Activated CD4-positive, alpha-beta T cell treated with anti-CD3 and anti-CD28 coated beads for 48 hours (primary cell): ENCODE measurements at places on chromosomes 16 and 17.

- DNase-seq, result no peak
Measured at GRCh38 chr17:66949501-66949900, 15.0 kb upstream of the CACNG4 start.

GRCh38 chr17:33500151-33500550 is 207.1 kb upstream of the ASIC2 start:
- no peak for DNase-seq

- DNase-seq, result no peak
Measured at GRCh38 chr17:29581583-29582253, 7.7 kb downstream of the GIT1 start.

DNA sequence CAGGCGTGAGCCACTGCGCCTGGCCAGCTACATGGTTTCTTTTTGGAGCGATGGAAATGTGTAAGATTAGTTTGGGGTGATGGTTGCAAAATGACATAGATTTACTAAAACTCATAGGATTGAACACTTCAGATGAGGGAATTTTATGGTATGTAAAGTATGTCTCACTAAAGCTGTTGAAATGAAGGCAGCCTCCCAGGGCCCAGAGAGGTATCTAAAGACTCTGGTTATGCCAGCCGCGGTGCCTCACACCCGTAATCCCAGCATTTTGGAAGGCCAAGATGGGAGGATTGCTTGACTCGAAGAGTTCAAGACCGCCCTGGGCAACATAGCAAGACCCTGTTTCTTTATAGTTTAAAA is 254.9 kb downstream of the PARN start:
- DNase-seq, result no peak

- DNase-seq, result no peak
Measured at GRCh38 chr16:23856251-23856709, 20.5 kb downstream of the PRKCB start.

GRCh38 chr17:28484296-28484695 is 10.9 kb downstream of the SLC13A2 start:
- no peak for DNase-seq

DNA sequence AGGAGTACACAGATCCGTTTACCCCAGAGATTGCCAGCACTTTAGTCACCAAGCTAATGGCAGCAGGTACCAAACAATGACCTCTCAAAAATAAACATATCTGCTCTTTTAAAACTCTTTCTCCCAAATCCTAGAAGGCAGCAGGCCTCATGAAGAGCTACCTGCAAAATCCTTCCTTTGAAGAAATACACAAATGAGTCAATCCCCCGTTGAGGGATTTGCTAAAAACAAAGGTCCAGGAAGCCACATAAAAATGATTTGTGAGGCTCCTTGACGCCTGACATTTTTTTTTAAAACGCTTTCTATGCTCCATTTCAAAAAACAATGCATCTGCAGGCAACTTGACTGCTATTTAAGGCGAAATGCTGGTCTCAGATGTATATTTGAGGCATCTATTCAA is 58.2 kb downstream of the NACA2 start:
- no peak for DNase-seq

GRCh38 chr16:30893744-30894539 is at the start of gene BCL7C:
Gene BCL7C, minus strand, starts transcription at chr16:30894077. Its CDS starts 133 bp downstream, at chr16:30893944.
- DNase-seq, result peak; percentile 88

DNA sequence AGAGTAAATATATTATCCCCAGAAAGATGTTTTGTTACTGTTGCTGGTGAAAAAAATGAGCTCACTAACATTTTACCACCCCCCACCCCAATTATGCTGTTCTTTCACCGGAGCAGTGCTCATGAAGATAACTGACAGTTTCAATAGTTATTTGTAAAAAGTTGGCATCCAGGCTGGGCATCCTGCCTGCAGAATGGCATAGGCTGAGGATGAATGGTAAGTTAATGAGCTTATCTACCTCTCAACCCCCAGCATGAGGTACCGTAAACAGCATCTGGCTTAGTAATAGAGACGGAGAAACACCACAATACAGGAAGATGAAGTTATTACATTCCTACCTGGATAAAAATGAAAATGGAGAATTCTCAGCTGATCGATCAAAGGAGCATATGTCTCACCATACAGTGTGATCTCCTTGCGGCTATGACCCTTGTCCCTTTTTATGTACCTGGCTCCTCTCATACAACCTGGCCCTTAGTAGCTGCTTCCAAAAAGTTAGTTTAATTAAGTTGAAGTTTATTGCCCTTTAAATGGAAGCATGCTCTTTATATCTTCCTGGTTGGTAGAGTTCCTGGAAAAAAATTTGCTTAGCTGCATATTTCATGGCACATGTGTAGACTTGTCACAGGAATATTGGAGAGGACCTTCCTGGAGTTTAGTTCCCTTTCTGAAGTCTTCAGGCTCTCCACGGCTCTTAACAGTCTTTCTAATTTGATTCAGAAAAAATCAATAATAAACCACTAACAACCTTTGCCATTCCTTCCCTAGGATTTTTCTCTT is 61.2 kb upstream of the MPHOSPH6 start:
- DNase-seq, result no peak

DNA sequence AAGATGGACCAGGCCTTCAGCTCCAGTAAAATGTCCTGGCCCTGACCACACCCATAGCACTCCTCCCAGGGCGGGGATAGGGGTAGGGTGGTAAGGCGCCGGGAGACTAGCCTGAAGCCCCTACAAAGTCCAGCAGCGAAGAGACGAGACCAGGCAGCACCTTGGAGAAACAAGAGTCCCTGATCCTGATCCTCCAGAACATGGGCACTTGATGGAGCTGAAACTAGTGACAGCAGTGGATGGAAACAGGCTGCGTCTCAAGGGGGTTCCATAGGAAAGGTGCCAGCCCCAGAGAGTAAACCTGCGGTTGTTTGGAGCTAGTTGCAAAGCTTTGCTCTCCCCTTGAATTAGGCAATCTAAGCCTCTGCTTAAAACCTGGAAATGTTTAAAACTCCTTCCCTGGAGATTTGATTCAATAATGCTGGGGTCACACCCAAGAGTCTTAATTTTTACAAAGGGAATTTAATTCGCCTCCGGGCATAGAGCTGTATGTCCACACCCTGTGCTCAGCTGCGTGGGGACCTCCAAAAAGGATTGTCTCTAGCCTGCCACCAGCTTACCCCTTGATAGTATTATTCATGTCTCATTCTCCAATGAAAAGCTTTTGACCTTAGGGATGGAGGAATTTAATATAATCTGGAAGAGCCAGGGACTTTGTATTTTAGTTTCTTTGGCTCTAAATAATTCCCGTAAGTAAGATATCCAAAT is 258.6 kb downstream of the PMP22 start:
- no peak for DNase-seq

DNA sequence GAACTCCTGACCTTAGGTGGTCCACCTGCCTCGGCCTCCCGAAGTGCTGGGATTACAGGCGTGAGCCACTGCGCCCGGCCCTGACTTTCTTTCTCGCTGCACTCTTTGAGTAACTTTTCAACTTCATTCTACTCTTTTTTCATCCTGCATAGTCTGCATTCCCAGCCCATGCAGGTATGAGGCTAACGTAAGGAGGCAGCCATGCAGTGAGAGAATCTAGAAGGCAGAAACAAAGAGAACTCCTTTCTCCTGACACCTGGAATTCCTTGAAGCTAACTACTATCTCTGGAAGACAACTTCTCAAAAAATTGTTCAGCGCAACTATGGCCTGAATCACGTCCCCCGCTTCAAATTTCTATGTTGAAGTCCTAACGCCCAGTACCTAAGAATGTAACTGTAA is 152.0 kb downstream of the SLC39A11 start:
- DNase-seq, result no peak

- DNase-seq, result no peak
Measured at GRCh38 chr16:49382916-49383315, 9.3 kb downstream of the C16orf78 start.

GRCh38 chr17:78241277-78242023 is 10.0 kb downstream of the TMEM235 start:
- no peak for DNase-seq

GRCh38 chr17:50452630-50453300 is 15.9 kb downstream of the CHAD start:
- no peak for DNase-seq

DNA sequence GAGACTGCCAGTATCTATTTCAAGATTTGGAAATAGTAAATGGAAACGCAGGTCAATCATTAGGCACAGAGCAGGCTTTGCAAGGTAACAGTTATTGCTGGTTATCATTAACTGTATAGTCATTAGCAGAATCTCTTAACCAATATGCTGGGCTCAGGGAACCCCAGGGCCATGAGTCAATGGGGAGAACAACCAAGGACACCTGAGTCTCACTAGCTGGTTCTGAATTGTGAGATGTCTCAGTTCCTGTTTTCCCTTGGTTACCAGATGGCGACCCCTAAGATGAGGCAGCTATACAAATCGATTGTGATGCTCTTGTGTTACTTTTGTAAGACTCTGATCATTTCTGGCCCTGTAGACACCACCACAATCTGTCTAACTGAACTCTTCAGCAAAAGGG is 385.3 kb downstream of the HAPSTR1 start:
- DNase-seq, result no peak

- no peak for DNase-seq
Measured at GRCh38 chr16:69917739-69918138, 33.4 kb upstream of the CLEC18A start.

DNA sequence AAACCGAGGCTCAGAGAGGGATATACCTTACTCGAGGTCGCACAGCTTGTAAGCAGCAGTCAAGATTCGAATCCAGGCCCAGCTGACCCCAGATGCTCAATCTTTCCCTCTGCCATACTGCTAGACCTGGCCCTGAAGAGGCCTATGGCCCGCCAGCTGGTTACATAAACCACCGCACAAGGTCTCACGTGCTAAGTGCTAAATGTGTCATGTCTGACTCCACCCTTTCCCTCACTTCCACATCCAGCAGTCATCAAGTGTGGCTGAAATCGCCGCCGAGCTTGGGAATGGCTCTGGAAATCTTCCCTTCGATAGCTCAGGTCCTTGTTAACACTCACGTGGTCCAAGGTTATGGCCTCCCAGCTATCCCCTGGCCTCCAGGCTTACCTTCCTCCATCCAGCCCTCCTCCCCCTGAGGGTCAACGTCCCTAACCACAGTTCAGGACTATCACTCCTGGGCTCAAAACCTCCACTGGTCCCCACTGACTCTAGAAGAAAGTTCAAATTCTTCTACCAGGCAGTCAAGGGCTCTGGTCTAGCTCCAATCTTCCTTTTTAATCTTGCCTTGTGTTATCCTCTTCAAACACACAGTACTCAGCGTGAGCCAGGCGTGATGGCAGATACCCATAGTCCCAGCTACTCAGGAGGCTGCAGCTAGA is 3.5 kb downstream of the ZBTB4 start:
- DNase-seq, result no peak

- DNase-seq, result peak; percentile 50
Measured at GRCh38 chr17:42097691-42098631, at the start of gene ZNF385C. Gene ZNF385C, minus strand, starts transcription at chr17:42098473. Its CDS starts 35,417 bp downstream, at chr17:42063056.

GRCh38 chr17:82788206-82789001 is 36.5 kb downstream of the TBCD start:
- no peak for DNase-seq

GRCh38 chr17:81036197-81036941 is 1.4 kb downstream of the BAIAP2 start:
- no peak for DNase-seq

DNA sequence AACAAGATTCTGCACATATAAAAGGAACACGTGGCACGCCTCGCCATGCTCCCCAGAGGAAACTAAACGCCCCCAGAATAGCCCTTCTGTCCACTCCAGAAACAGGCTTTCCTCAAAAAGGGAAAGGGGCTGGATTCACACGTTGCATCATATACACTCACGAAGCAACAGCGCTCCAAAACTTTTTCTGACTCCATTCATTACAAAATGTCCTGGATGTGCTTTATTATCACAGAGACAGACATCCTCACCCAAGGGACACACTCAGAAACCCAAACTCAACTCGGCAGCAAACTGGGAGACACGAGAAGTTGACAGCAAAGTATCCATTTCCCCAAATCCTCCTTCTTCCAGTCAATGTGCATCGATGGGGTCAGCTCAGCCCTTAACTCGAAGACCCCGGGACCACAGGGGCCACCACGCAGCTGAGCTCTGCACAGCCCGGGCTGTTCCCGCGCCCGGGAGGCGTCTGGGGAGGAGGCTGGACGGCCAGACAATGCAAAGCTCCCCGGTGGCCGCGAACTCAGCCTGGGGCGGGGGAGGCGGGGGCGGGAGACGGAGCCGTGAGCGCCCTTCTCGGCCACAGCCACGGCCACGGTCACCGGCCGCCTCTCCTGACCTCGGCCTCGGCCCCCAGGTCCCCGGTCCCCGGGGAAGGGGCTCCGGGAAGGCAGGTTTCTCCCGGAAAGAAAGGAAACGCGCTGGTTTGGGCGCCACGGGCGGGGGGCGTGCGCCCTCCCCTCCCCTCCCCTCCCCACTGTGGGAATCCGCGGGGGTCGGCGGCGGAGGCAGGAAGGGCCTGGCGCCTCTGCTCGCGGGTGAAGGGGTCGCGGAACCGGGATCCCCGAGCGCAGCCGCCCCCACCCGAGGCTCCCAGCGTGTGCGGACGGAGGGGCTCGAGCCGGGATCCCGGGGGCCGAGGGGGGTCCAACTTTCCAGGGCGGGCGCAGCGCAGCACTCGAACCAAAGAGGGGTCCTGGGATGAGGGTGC is 1.2 kb downstream of the NXN start:
- DNase-seq, result no peak

DNA sequence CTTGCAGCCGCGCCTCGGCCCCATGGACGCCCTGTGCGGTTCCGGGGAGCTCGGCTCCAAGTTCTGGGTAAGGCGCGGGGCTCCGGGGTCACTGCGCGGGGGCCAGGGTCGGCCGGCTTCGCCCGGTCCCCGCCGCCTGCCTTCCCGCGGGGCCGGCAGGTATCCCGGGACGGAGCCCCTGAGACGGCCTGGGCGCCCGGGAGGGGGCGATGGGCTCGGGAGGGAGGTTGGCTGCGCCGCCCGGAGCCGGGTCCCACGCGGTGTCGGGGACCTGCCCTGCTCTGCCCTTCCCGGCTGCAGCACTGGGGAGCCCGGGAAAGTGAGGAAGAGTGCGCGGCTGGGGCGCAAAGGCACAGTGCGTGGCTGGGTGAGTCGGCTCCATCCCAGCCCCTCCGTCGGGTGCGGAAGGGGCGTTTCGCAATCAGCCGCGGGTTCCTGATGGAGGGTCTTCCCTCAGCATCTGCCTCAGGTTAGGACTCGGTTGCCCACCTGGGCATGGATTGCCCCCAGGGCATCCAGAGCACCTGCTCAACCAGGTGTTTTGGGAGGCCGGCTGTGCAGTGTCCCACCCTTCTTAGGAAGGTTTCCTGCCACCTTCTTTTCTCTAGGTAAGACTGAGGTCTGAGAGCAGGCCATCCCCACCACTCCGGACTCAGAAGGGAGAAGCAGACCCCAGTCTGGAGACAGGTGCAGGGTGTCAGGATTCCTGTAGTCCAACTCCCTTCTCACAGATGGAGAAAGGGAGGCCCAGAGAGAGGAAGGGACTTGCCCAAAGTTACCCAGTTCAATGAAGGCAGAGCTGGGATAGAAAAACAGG is 442 bp downstream of the ABCC3 start:
- DNase-seq, result no peak

- DNase-seq, result no peak
Measured at GRCh38 chr17:20988896-20989295, 53.9 kb downstream of the USP22 start.

DNA sequence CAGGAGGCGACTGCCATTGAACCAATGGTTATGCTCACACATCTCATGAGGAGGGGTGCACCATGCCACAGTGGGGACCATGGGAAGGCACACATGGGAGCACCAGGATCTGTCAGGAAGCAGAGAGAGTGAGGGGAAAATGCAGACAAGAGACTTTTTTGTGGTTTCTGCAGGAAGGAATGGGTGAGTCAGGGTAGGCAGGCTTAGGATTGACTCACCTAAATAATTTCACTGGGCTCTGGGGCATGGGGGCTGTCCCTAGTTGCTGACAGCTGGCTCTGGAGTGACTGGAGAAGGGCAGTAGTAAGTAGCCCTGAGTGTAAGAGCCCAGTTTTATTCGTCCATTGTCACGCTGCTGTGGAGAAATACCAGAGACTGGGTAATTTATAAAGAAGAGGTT is 202.4 kb downstream of the AXIN2 start:
- DNase-seq, result peak; percentile 70
